ENCODE measurements at places on chromosomes 2 and 18. TPM values are rescaled to one million over a fixed set of nuclear protein-coding genes. Genes with fewer than 3 reads are reported as not detected.

COL4A3 gene
- total RNA-seq = 0.76 TPM

C18orf54 gene
- 2.7 TPM for total RNA-seq

RPRM gene
- not detected for total RNA-seq

ITGAV gene
- total RNA-seq = 28.1 TPM

RAX gene
- total RNA-seq = not detected

UPP2 gene
- not detected for total RNA-seq

NLRC4 gene
- total RNA-seq = 0.08 TPM

C1QL2 gene
- not detected for total RNA-seq

SGPP2 gene
- total RNA-seq = 57.1 TPM

VIL1 gene
- not detected for total RNA-seq

PAIP2B gene
- total RNA-seq = 9.8 TPM

HOXD8 gene
- total RNA-seq = 0.88 TPM

DNA sequence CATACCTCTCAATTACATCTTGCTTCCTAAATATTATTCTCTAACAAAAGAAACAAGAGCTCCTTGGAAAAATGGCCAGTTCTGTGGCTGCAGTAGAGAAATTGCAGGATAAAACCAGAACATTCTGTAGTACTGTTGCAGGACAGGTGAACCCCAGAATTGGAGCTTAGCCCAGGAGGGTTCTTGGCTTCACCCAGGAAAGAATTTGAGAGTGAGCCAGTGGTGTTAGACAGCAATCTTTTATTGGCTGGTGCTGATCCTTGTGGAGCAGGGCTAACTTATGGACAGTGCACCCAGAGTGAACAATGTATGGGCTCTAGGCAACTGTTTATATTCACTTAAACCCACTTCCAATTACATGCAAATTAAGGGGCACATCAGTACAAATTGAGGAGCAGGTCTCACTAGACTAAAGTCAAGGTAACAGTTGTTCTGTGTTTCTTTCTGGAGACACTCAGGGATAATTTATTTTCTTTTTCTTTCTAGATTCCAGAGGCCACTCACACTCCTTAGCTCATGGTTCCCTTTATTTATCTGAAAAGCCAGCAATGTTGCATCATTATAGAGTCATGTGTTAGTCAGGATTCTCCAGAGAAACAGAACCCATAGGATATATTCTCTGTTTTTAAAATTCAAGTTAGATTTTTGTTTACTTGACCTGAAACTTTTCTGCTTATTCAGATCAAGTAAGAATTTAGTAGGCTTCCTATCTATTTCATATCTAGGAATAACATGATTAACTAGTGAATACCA, 348.1 kb downstream of the CCDC85A start:
- ATAC-seq = no peak

GRCh38 chr2:149339324-149339723, 8.9 kb downstream of the LYPD6 start:
- no peak for ATAC-seq

- no peak for ATAC-seq
Observed at GRCh38 chr2:85191157-85191556, 58.0 kb downstream of the TCF7L1 start.

DNA sequence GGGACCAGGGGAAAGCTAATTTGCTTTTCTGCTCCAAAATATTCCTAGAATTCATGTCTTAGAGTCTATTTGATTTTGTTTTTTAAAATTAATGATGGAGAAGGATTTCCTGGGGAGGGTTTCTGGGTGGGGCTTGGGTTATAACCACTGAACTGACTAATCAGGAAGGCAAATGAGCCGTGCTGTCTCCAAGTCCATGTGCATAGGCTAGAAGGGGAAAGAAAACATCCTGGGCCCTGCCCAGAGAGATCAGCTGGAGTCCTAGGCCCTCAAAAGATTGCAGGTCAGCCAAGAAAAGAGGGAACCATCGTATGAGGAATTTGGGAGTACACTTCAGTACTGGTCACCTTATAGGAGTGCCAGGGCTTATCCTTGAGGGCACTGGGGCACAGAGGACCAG, 480.2 kb upstream of the CELF4 start:
- no peak for ATAC-seq

DNA sequence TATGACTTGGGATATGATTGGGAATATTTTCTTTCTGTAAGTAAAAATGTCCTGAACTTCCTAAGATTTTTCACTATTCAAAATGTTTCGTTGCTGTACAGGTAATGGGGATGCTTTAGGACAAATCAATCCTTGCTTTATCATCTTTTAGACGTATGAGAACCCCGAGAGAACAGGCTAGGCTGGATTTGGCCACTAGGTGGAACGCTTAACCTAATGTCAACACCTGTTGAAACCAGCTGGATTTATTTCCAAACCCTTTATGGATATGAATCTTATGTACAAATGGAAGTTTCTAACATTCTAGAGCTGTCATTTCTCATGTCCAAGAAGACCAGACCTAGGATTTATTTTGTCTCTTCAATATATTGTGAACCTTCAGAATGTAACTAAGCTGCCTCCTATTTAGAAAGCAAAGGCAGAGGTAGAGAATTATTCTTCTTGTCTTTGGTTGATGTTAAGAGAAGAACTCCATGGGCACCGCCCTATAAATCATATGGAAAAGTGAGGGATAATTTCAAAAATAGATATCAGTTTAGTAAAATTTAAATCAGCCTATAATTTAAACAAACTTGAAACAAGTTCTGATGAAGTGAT, 96.7 kb downstream of the PMAIP1 start:
- peak; percentile 59 for ATAC-seq

DNA sequence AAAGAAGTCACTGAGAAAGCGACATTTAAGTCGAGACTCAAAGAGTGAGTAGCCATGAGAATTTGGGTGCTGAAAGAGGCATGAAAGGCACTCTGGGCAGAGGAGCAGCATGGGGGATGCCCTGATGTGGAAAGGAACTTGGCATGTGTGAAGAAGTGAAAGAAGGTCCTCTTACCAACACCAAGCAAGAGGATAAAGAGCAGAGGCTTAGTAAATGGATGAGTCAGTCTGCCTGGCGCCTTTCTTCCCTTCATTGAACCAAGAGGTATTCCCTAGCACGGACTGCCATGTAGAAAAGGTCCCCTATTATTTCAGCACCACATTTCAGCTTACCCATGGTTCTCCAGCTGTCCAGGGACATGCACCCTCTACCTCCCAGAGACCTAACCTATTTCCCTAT, 221.1 kb upstream of the NRP2 start:
- peak; percentile 69 for ATAC-seq

DNA sequence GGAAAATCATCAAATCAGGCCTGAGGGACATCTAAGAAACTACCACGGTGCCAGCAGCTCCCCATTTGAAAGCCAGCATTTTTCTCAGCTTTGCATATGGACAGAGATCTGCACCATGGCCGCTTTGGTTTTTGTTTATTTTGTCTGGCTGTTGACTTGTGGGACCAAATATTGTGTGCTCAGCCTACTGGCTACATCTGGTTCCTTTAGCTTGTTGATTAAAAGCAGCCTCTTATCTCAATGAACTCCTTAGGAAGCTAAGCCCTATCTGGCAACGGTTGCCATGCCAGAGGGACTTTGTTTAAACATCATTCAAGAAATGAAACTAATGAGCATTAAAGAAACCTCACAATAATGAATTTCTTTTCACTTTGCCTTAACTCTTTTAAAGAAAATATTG, 32.4 kb upstream of the CCDC150 start:
- ATAC-seq = no peak

- no peak for ATAC-seq
Observed at GRCh38 chr2:124920448-124920847, 895.4 kb downstream of the CNTNAP5 start.

GRCh38 chr18:74457725-74458421, 765 bp upstream of the DIPK1C start:
- ATAC-seq = no peak

DNA sequence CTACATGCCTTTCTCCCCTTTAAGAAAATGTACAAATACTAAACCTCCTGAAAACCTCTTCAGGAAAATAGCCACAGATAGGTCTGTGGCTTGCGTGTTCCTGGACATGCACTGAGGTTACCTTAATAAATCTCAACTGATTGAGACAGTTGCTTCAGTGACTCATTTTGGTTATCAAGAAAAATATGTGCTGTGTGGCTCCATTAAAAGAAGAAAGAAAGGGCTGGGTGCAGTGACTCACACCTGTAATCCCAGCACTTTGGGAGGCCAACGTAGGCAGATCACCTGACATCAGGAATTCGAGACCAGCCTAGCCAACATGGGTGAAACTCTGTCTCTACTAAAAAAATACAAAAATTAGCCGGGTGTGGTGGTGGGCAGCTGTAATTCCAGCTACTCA, 27.1 kb downstream of the CREG2 start:
- ATAC-seq = peak; percentile 82

DNA sequence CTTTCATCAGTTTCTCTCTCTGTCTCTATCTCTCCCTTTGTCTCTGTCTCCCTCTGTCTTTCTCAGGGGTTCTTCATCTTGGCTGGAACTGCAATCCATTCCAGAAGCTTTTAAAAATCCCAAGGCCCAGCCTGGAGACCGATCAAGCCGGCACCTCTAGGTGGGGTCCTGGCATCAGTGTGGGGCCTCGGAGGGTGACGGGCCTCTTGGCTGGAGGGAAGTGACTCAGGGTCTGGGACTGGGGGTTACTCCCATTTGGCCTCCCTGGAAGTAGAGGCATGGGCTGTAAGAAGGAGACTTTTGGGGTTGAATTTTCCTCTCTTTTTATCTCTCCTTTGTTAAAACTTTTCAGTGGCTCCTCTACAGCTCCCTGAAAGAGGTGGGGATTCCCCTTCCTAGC, 52.8 kb upstream of the OTOF start:
- no peak for ATAC-seq

DNA sequence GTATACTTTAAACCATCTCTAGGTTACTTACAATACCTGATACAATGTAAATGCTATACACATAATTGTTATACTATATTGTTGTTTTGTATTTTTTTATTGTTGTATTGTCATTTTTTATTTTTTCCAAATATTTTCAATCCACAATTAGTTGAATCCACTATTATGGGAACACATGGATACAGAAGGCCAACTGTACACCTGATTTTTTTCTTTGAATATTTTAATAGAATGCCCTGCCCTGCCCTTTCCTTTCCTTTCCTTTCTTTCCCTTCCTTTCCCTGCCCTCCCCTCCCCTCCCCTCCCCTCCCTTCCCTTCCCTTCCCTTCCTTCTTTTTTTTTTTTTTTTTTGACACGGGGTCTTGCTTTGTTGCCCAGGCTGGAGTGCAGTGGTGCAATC, 120.2 kb downstream of the SLC4A3 start:
- no peak for ATAC-seq

- no peak for ATAC-seq
Observed at GRCh38 chr2:25699216-25699615, 25.8 kb upstream of the DTNB start.

DNA sequence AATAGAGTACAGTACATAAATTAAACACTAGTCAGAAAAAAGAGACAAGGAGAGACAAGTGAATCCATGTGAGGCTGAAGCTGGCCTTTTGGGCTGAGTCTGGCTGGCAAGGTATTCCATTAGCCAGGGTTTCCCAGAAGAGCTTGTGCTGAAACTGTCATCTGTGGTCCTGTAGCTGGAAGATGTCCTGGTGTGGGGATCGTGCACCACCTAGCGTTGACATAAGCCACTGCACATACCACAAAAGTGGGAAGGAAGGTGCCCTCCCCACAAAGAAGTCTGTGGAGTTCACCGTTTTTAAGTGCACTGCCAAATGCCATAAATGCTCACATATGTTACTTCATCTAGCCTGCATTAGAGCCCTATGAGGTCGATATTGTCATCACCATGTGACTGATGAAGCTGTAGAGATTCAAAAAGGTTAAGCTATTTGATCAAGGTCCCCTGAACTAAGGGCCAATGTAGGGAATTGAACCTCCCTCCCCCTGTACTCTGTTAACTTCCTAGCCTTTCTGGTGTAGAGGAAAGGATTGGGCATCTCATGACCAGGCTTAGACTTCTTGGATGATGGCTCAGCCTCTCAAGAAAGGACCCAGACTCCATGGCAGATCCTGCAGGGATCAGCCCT, 31.9 kb upstream of the GALNT14 start:
- ATAC-seq = peak; percentile 56

- no peak for ATAC-seq
Observed at GRCh38 chr2:231489990-231490389, 25.7 kb upstream of the NCL start.

DNA sequence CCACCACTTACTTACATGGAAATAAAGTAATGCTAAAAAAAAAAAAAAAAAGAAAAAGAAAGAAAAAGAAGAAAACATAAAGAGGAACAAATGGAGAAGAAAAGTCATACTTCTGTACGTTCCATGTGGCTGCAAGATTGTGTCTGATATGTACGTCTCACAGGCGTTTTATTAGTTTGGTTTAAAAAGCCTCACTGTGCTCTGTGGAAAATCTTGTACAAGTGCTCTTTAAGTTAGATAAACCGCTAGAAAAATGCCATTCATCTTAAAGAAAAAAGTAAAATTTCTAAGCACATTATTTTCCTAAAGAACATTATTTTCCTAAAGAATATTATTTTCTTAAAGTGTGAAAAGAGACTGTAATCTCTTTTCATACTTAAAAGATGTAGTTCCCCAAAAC, 165.1 kb downstream of the ZNF521 start:
- ATAC-seq = no peak
